Iris pigment epithelial cell (primary cell): ENCODE measurements at places on chromosomes 7 and 10.

DNA sequence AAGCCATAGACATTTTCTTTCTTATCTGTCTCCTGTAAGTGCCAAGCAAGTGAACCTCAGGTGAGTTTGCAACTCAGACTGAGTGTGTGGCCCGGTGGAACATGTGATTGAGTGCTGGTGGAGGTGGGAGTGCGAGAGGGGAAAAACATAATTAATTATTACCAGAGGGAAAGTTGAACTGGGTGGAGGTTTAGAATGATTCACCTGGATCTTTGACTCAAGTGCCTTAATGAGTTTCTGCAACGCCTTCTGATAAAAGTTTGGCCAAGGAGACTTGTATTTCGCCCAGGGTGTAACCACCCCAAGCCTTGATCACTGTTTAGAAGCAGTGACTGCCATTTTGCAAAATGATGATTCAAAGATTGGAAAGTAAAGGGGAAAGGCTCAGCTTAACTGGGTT is 513.9 kb downstream of the GATA3 start:
- no peak for DNase-seq

GRCh38 chr10:69696073-69696731 is 66.2 kb downstream of the FAM241B start:
- peak; percentile 91 for DNase-seq

- DNase-seq, result peak; percentile 38
These were observed 37.7 kb upstream of the MINDY3 start for GRCh38 chr10:15898046-15898445.

DNA sequence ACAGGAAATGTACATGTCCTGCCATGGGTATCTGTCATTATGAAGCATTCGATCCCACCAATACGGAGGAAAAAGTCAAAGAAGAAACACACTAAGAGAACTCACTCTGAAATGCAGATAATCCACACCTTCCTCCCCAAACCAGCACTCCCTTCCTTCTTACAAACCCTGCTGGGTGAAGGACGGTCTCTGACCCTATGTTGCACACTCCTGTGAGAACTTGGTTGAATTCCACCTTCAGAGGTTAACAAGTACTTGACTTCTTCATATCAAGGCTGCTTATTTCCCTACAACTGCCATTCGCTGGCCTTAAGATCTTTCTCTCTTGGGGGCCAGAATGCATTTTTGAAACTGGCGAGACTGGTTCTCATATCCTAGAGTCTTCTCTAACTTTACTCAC is 16.6 kb downstream of the YWHAG start:
- DNase-seq, result no peak

- DNase-seq, result peak; percentile 15
These were observed 80.2 kb downstream of the SORBS1 start for GRCh38 chr10:95480901-95481491.

- DNase-seq, result no peak
These were observed 30.5 kb downstream of the NSUN6 start for GRCh38 chr10:18620856-18621255.

GRCh38 chr10:23742368-23742767 is 303.5 kb downstream of the OTUD1 start:
- no peak for DNase-seq

GRCh38 chr7:100509231-100509630 is 25.5 kb downstream of the NYAP1 start:
- peak; percentile 88 for DNase-seq
